GM23248 (cell line): ENCODE measurements at places on chromosomes 7 and 10. TPM values are rescaled to one million over a fixed set of nuclear protein-coding genes. Genes with fewer than 3 reads are reported as not detected.

The DNAJC9 gene
- 20.7 and 21.1 TPM in 2 replicates for polyA plus RNA-seq

The PNLIPRP1 gene
- polyA plus RNA-seq = not detected in 2 replicates

The CALML3 gene
- not detected in 2 replicates for polyA plus RNA-seq

The ADCY1 gene
- polyA plus RNA-seq = not detected in 2 replicates

The ITGB8 gene
- 3.3 and 3.4 TPM in 2 replicates for polyA plus RNA-seq
